ENCODE measurements at places on chromosomes 13 and 19. TPM values are rescaled to one million over a fixed set of nuclear protein-coding genes. Genes with fewer than 3 reads are reported as not detected.

NLRP7 gene
- polyA plus RNA-seq = not detected

CEACAM8 gene
- not detected for polyA plus RNA-seq

ZNF627 gene
- polyA plus RNA-seq = 4.2 TPM

ATP4A gene
- not detected for polyA plus RNA-seq

SCN1B gene
- polyA plus RNA-seq = 89.1 TPM

ZNF540 gene
- polyA plus RNA-seq = 6.5 TPM

C13orf46 gene
- polyA plus RNA-seq = 0.20 TPM

TLE6 gene
- polyA plus RNA-seq = 2.1 TPM

AMER2 gene
- not detected for polyA plus RNA-seq

MEIOSIN gene
- polyA plus RNA-seq = 0.41 TPM

ERICH4 gene
- polyA plus RNA-seq = not detected

PRRG2 gene
- 1.2 TPM for polyA plus RNA-seq

DNA sequence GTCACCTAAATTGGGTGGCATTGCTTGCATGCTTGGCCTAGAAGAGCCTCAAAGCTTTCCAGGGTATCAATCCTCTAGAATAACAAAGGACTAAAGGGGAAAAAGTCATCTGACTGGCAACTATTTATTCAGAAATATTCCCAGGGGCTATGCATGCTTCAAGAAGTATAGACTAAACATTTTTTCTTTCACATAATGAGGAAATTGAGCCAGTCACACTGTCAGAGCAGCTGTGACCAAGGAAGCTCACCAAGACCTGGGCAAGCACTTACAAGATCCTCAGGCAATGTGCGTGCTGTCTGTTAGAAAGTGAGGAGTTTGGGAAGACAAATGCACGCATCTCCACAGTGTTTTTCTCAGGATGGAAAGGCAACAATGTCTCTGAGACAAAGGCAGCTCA is 747.2 kb downstream of the DIAPH3 start:
- no peak for DNase-seq

DNA sequence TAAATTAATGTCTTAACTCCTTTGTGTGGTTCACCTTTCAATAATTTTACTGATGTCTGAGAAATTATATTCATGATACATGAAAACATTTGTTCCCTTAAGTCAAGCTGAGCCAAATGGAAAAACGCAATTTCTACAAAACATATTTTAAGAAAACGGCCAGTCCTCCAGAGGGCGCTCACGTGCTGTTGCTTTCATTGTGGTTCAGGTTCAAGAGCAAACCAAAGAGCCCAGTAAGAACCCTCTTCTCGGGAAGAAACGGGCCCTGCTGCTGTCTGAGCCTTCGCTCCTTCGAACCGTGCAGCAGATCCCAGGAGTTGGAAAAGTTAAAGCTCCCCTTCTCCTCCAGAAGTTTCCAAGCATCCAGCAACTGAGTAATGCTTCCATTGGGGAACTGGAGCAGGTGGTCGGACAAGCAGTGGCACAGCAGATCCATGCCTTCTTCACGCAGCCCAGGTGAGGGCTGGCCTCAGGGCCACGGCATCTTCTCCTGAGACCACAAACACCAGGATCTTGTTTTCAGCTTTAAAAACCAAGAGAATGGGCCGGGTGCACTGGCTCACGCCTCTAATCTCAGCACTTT is 4.3 kb downstream of the FAAP24 start:
- DNase-seq = peak; percentile 70

- no peak for DNase-seq
Measured at GRCh38 chr13:41565216-41565615, 107.9 kb downstream of the RGCC start.

GRCh38 chr19:44789943-44790483 is 12.3 kb downstream of the CBLC start:
- DNase-seq = no peak

DNA sequence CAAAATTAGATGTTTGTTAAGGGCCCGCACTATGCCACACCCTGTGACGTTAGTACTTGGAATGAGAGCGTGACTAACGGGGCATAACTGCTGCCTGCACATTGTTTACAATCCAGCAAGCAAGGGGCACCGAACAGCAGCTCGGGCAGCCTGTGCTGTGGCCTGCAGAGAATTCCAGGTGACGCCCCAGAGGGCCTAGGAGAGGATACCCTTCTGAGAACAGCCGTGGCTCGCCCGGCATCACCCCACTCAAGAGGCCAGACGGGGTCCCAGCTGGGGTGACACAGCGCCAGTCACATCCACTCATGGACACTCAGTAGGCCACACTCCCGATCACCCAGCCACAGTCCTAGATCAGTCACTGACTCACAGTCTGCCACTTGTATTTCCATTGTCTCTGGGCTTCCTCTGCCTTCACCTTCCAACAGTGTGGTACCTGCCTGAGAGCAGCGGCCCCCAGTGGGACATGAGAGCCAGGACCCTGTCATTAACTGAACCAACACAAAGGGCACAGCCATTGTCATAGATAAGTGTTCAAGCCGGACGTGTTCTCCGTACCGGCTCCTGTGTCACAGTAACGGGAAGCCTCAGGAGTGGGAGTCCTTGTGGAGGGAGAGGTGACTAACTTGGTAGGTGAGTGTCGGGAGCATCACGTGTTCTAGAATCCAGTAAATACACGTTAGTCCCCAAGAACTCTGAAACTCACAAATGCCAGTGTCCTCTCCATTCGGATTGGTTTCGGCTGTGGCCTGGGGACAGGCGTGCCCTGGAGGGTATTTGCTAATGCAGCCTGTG is 7.5 kb downstream of the ZNF331 start:
- no peak for DNase-seq

GRCh38 chr13:111992911-111993310 is 74.0 kb upstream of the SOX1 start:
- DNase-seq = no peak

DNA sequence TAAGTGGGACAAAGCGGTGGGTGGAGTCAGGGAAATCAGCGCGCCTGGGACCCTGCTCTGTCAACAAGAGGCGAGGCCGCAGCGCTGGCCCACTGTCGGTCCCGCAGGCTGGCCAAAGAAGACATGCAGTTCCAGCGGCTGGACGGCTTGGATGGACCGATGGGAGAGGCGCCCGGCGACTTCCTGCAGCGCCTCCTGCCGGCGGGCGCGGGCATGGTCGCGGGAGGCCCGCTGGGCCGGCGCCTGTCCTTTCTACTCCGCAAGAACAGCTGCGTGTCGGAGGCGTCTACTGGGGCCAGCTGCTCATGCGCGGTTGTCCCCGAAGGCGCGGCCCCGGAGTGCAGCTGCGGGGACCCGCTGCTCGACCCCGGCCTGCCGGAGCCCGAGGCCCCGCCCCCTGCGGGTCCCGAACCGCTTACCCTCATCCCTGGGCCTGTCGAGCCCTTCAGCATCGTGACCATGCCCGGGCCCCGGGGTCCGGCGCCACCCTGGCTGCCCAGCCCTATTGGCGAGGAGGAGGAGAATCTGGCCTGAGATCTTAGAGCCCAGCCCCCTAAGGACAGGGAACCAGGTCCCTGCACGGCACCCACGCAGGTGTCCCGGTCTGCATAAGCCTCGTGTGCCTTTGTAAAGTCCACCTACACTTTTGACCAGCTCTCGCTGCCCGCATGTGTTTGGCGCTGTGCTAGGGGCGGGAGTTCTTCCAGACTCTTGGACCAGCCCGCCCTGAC is 6.1 kb downstream of the BEST2 start:
- peak; percentile 88 for DNase-seq

- DNase-seq = no peak
Measured at GRCh38 chr19:28514166-28514565, 698.8 kb downstream of the UQCRFS1 start.

DNA sequence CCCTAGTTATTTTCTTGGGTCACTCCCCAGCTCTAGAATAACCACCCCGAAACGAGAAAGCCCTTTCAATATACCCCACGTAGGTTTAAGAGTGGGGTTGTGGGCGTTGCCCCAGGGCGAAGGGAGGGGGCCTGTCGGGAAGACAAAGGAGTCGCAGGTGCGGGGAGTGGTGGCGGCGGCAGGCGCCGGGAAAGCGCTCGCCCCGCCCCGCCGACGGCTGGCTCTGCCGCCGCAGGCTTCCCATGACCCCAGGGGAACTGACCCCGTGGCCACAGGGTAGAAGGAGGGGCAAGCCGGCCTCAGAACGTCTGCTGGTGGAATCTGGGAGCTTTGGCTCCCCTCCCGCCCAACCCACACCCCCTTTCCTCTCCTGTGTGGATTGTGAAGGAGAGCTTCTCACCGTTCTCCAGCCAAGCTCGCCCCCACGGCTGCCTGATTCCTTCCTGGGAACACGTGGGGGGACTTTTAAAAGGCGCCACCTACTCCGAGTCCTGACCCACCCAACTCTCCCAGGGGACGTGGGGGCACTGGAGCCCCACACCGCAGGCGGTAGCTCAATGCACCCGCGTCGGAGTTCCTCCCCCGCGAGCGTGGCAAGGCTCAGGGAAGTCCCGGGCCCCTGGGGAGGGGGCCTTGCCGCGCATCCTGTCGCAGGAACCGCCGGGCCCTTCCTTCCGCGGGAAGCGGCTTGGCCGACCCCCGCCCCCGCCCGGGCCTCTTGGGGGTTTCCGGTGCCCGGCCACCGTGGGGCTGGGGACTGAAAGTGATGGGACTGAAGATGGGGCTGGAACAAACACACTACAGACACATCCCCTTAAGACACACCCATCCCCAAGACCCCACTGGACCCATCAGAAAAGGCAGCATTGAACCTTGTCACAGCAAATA is 5.5 kb downstream of the IER2 start:
- peak; percentile 92 for DNase-seq

GRCh38 chr13:65154661-65155447 is 2075.3 kb downstream of the PCDH9 start:
- DNase-seq = no peak

DNA sequence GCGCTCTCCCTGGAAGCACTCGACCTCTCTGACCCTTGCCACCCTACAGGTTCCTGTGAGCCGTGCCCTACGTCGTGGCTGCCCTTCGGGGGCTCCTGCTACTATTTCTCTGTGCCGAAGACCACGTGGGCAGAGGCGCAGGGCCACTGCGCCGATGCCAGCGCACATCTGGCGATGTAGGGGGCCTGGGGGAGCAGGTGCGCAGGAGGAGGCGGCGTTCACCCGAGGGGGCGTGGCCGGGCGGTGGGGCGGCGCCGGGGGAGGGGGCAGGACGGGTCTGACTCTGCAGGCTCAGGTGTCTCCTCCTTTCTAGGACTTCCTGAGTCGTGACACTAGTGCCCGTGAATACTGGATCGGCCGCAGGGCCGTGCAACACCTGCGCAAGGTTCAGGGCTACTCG is 26.4 kb downstream of the CLEC4M start:
- no peak for DNase-seq

GRCh38 chr13:110421061-110421460 is 114.0 kb downstream of the COL4A2 start:
- no peak for DNase-seq

- DNase-seq = no peak
Measured at GRCh38 chr19:9107375-9107774, at the start of gene OR7G2. TSS of gene OR7G2 (minus strand) at chr19:9107475. CDS start at chr19:9103243, 4,232 bp downstream.

GRCh38 chr19:807627-808422 is 10.6 kb downstream of the PTBP1 start:
- DNase-seq = no peak

- DNase-seq = peak; percentile 59
Measured at GRCh38 chr13:26476111-26476781, 81.2 kb upstream of the WASF3 start.

- no peak for DNase-seq
Measured at GRCh38 chr13:99988529-99989275, 7.1 kb downstream of the ZIC2 start.

DNA sequence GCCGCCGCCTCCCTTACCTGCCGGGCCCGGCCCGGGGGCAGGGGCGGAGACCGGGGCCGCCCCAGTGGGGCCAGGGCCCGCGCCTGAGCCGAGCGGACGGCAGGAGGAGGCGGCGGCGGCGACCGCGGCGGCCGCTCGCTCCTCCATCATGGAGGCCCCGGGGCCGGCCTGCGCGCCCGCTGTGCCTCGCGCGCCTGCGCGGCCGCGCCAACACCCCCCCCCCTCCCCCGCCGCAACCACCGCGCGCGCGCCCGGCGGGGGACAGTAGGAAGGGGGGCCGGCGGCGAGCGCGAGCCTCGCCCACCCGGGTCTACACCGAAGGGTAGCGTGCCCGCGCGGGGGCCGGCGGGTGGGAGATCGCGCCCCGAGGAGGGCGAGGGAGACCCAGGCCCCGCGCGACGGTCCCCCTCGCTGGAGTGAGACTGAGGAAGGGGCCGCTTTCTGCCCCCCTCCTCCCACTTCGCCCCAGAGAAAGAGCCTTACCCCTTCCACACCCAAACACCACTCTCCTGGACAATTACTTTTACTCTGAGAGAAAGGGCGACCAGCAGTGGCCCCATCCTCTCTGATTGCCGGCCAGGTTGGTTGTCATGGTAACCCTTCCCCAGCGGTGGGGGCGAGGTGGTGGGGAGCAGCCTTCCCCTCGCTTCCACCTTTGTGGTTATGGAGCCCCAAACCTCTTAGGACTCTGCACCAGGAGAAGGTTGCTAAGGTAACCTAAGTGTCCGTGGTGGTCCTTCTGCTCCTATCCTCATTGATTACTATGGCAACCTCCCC is at the start of gene STRN4:
TSS of gene STRN4 (minus strand) at position 170 of the 777 bp plus-strand sequence. CDS start at position 150, 20 bp downstream.
- DNase-seq = peak; percentile 85

GRCh38 chr13:73851104-73851503 is 283.1 kb downstream of the KLF12 start:
- no peak for DNase-seq

DNA sequence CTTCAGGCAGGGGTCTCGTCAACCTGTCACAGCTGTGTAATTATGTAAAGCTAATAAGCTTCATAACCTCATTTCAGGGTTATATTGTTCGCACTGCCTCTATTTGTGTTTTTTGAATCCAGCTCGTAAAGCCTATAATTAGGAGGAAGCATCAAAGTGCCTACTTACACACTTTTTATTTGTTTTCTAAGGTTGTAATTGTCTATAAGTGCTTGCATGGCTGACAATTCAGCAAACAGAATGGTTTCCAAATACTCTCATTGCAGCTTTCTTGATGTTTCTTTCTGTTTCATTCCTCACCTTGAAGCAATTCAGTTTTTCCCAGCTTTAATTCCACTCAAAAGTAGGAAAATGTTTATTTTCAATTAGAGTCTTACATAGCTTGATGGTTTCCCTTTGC is 336.3 kb downstream of the HS6ST3 start:
- no peak for DNase-seq

DNA sequence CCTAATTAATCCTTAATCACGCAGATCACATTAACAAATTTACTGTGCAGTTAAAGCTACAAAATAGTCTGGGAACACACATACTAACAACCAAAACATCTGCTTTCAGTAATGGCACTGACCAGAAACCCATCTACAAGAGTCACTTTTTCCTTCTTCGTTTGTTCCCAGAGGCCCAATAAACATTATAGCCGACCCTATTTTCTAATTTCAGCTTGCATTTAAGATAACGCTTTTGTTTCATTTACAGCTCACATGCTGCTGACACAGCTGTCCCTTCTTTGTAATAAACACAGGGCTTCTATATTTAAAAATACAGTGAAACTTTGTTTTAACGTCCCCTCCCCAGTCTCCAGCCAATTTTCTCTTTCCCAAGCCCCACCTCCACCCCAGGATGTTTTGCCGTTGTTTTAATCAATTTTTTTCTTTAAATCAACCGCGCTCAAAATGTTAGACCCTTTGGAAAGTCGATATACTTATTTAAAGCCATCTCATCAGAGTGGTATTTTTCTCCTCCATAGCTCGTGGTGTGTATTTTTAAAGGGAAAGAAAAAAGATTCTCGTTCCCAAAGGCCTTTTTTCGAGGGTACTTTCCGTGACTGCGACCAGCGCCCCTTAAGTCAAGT is 1.7 kb upstream of the WBP4 start:
- DNase-seq = no peak

Data from right cardiac atrium (tissue), 5 donors.